ENCODE measurements at places on chromosomes 1 and 21.

- DNase-seq, result no peak
Measured at GRCh38 chr1:54794451-54795355, 6.4 kb downstream of the TTC22 start.

- no peak for DNase-seq
Measured at GRCh38 chr1:69976896-69977295, 228.5 kb downstream of the LRRC40 start.

GRCh38 chr1:246365708-246366107, 141.4 kb downstream of the SMYD3 start:
- no peak for DNase-seq

DNA sequence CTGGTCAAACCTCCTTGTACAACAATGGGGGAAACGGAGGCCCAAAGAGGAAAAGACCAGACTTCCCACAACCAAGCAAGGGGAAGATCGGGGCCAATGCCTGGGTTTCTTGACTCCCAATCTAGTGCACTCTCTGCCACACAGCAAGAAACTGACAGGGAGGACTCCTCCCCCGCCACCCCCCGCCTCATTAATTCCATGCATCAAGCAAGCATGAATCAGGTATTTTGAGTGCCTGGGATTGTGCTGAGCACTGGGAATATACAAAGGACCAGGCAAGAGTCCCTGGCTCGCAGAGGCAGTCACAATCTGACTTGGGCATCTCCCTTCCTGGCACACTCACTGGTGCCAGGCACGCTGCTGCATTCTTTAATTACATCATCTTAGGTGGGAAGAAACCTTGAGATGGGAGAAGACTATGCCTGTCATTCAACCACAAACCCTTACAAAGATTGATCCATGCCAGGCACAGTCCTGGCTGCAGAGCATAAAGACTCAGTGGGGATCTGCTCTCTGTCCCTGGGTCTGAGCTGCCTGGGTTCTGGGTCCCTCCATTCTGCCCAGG, 4.4 kb upstream of the KCNC4 start:
- DNase-seq, result no peak

DNA sequence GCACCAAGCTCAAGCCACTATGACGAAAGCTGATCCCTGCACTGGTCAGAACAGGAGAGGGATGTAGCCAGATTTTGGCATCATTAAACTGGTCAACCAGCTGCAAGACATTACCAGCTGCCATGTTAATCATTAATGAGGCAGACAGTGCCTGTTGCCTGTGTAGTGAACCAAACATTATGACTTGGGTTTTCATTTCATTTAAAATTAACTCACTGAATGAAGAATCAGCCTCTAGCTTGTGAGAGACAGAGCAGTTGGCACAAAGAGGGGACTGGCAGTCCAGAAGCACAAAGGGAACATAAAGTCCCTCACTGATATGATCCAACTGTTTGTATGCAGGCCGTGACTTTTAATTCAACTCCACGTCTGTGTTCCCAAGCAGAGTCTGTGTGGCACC, 318.9 kb downstream of the SEC16B start:
- no peak for DNase-seq

GRCh38 chr1:192626366-192627179, 9.4 kb upstream of the RGS13 start:
- no peak for DNase-seq

DNA sequence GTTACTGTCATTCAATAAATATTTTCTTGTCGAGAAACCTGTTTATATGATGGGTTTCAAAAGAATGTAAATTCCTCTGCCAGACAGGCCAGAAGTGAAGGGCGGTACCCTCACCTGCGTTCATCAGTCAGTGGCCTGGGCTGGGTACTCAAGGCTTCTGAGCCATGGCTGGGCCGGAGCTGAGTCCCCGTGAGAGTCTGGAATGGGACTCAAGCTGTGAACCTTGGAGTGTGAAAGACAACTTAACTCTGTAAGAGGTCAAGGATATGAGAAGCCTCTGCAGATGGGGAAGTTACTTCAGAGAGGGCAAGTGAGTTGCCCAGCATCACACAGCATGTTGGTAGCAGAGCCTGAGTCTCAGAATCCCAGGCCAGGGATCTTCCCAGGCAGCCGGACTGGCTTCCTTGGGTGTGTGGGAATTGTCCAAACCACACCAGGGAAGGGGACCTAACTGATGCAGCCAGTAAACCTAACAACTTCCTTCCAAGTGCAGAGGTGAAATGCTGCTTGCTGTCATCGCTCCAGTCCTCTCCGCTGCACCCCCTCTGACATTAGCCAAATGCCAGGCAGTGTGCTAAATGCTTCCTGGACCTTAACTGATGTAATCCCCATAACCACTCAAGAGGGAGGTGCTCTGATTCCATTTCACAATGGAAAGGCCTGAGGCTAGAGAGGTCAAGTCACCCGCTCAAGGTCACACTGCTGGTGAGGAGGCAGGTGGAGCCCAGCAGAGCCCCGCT, 4.8 kb downstream of the DISP3 start:
- no peak for DNase-seq

GRCh38 chr1:224192082-224192788, 9.2 kb downstream of the DEGS1 start:
- no peak for DNase-seq

Measured in hindlimb muscle (tissue), 1 donor.